ENCODE measurements at places on chromosomes 7 and 10.

DNA sequence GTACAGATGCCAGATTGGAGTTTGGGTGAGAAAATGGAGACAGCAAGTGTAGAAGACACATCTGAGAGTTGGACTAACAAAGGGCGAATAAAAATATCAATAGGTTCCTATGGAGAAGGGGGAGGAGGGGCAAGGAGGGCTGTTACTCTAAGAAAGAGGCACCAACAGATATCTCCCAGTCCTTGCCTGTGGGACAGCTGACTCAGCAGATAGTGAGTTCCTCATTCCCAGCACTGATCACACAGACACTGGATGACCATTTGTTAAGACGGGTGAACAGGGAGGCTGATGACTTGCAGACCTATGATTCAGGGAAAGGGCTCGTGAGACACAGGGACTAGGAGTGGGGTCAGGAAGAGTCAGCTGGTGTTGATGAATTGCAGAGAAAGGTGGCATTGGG is 5.7 kb upstream of the PRR15 start:
- DNase-seq, result no peak

DNA sequence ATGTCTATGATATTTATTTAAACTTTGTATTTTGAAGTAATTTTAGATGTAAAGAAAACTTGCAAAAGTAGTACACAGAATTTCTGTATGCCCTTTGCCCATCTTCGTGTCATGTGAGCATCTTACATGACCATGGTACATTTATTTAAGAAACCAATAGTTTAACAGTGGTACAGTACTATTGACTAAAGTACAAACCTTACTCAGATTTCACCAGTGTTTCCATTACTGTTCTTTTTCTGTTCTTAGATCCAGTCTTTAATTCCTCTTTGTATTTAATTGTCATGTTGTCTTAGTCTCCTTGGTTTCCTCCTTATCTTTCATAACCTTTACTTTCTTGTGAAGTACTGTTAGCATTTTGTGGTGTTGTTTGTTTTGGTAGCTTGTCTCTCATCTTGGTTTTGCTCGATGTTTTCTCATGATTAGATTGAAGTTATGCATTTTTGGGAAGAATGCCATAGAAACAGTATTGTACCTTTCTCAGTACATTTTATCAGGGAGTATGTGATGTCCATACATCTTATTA is 24.1 kb downstream of the TAX1BP1 start:
- no peak for DNase-seq

DNA sequence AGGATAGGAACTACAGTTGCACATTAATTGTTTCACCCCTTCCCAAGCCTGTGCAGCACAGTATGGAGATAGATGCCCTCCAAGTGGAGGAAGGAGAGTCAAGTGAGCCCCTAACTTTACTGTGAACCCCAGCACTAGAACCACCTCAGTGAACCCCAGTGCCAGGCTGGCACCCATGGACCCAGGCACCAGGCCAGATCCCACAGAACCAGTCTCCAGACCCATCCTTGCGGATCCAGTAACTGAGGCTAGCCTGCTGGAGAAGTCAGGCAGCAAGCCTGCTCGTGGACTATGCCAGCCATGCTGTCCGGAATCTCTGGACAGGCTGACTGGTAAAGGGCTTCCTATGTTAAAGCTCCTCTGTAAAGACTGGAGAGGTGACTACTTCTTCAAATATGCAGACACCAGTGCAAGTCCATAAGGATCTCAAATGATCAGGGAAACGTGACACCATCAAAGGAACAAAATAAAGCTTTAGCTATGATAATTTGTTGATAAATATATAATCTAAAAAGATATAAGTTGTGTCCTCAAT is 27.7 kb downstream of the SHOC2 start:
- no peak for DNase-seq

DNA sequence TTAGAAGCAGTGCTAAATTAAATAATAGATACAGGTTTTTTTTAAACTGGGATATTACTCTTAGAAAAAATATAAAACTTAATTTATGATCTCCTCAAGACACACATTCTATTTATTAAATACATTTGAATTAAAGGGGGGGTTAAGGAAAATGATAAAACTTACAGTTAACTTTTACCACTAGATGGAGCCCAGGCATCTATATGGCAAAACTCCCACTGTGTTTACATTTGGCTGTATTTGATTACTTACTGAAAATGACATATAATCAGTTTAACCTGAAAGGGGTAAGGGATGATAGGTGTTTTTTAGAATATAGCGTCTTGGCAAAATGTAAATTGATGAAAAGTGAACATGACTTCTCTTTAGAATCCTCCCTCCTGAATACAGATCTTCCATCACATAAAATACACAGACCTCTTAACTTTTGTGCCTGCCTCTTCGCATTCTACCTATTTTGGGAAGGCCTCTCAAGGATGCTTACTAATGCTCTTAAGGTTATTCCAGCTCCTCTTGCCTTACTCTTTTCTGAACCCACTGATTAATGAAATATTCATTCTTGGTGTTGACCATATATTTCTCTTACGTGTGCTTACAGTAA is 235.7 kb downstream of the AGMO start:
- DNase-seq, result no peak

DNA sequence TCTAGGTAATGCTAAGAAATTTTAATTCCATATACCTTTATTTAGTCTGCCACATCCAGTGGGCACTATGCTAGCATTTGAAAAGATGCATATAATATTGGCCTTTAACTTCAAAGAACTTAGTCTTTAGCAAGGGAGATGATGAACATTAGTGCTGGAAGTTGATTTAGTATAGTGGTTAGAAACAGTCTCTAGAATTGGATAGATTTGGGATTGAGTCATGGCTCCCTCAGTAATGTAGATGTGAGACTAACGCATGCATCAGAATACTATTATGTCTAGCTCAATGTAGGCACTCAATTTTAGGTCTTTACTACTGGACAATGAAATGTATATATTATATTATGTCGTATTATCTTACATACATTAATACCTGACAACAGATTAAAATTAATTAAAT is 5.8 kb downstream of the DKK1 start:
- DNase-seq, result no peak

- no peak for DNase-seq
These were observed 28.8 kb upstream of the INPP5A start for GRCh38 chr10:132508581-132509443.

- DNase-seq, result no peak
These were observed 315.9 kb upstream of the SEMA3A start for GRCh38 chr7:84510505-84510904.

- DNase-seq, result no peak
These were observed 197.0 kb downstream of the GLRX3 start for GRCh38 chr10:130333185-130333584.

DNA sequence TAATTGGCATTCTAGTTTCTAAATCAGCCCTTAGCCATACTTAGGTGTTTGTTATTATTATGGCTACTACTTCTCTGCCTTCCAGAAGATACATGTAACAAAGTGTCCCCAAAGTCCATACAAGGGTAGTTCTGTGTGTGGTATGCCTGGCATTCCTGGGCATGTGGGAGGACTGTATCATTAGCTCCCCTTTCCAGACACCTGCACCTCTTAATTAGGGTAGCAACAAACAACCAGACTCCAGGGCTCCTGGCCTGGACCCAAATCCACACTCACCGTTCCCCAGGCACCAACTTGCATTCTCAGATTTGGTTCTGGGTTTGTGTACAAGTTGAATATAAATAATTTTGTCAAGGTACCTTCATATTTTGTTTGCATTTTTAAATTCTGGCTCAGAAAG is 15.5 kb upstream of the CALD1 start:
- DNase-seq, result no peak
